Right renal pelvis (tissue), 4 donors: ENCODE measurements at places on chromosomes 2 and 18. TPM values are rescaled to one million over a fixed set of nuclear protein-coding genes. Genes with fewer than 3 reads are reported as not detected.

- no peak for DNase-seq
Observed at GRCh38 chr2:168804214-168804613, 1.8 kb downstream of the NOSTRIN start.

- no peak for DNase-seq
Observed at GRCh38 chr2:98269274-98269673, 77.0 kb upstream of the CNGA3 start.

UGT1A3 gene
- polyA plus RNA-seq, result not detected

ANKRD44 gene
- polyA plus RNA-seq, result 11.3 TPM

TBR1 gene
- not detected for polyA plus RNA-seq

DNA sequence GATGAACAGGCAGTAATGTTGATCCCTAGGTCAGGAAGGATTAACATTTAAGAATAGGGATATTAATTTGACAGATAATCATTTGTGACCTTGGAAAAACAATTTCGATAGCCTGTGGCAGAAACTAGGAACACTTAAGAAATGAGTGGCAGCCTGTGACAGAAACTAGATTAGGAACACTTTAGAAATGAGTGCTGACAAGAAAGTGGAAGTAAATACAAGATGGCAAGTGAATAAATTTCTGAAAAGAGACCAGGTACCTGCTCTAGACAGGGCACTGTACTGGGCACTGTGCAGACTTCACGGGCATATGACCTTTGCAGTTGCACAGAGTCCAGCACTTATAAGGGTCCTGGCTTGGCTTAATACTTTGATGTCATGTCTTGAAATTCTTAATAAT, 5.5 kb upstream of the HNRNPA3 start:
- DNase-seq, result no peak

GRCh38 chr2:27160191-27160590, 11.4 kb downstream of the TCF23 start:
- no peak for DNase-seq

DNA sequence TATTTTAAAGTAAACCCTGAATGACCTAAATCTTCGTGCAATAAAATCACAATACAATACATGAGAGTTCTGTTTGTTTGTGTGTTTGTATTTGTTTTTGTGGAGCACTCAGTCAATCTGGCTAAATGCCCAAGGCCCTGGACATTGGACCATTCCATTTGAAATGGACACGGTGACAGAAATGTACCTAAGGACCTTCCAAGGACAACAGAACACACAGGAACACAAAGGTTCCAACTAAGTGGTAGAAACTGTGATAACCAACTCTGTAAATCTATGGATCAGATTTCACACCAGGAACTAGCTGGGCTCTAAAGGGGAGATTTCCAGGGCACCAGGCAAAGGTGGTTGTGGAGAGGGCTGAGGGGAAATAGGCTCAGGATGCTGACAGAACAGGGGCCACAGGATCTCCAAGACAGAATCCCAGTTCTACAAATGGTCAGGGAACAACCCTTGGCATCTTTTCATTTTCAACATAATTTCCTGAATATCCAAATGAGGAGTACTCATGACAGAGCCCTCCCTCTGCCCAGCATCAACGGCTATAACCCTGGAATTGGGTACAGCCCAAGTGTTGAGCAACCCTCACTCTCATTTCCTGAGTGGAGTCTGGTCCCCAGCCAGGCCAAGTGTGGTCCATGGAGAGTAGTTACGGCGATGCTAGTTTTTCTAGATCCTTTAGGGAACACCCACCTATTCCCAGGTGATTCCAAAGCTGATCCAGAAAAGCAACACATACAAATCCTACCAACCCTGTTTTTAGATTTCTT, 78.4 kb downstream of the NCKAP5 start:
- no peak for DNase-seq

PRR30 gene
- not detected for polyA plus RNA-seq

GRCh38 chr2:171158790-171159371, 1.8 kb downstream of the TLK1 start:
- DNase-seq, result peak; percentile 22

GRCh38 chr2:238651306-238652052, 196.4 kb upstream of the TWIST2 start:
- DNase-seq, result no peak

NETO1 gene
- 1.9 TPM for polyA plus RNA-seq

DNA sequence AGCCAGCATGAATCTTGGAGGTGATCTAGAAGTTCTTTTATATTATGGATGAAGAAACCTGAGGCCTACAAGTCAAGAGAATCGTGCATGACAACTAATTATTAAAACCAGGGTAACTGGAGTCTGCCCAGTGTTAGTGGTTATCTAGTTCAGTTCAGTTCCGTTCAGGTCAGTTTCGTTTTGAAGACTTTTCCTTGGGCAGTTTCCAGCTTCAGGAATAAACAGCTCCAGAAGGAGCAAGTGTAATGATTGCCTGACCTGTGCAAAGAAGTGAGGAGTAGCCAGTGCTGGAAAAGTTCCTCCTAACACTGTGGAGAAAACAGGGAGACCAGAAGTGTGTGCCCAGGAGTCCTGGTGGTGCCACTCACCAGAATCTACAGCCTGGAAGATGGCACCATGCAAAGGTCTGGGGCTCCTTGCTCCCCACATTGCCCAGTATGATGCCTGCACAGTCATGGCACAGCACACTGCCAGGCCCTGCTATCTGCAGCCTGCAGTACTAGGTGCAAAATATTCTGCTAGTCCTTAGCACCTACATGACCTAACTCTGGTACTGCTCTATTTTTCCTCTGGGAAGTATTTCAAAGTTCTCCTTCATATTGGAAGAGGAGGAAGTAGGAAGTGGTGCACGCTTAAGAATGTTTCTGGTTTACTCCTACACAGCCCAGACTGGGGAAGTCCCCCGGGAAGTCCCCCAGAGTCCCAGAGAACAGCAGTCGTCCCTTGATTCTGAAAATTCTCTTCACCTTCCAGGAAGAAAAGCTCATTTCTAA, 65.8 kb downstream of the SUMO1 start:
- no peak for DNase-seq

GRCh38 chr2:69247583-69247982, 139.4 kb downstream of the GFPT1 start:
- DNase-seq, result no peak

SEPTIN10 gene
- polyA plus RNA-seq, result 126 TPM

MYL1 gene
- 0.63 TPM for polyA plus RNA-seq

- DNase-seq, result peak; percentile 7
Observed at GRCh38 chr2:162749994-162750393, 88.6 kb downstream of the KCNH7 start.

- no peak for DNase-seq
Observed at GRCh38 chr18:76346490-76347130, 148.4 kb downstream of the ZNF516 start.

DNA sequence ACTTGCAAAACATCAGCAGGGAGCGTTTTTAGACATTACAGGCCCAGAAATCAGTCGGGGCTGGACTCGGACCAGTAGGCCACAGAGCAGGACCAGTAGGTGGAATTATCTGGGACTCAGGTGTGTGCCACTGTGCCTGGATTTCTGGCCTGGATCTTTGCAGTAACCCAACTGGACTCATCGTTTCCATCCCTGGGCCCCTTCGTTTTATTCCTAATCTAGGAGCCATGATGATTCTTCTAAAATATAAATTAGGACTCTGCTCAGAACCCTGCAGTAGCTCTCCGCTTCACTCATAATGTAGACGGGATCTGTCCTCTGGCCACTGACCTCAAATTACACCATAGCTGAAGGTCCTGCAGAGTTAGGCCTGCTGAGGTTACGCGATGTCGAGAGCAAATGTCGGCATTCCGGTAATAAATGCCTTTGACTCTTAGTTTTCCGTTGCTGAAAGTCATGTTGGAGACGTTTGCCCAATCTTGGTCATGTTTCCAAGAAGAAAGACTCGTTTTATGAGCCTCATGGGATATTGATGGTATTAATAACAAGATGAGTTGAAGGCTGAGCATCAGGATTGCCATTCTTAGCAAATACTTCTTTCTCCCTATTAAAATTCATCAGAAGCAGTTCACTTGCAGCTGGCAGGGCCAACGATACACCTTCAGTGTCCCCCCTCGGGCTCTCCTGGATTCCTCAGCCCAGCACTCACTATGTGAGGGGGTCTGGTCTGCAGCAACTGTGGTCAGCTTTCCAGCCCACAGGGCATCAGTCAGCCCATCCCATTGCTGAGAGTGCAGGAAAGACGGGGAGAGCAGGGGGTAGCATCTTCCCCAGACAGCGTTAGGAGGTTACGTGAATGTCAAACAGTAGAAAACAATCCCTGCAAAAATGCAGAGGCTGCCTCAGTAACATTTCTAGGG, 39.9 kb upstream of the KLF11 start:
- DNase-seq, result no peak

DNA sequence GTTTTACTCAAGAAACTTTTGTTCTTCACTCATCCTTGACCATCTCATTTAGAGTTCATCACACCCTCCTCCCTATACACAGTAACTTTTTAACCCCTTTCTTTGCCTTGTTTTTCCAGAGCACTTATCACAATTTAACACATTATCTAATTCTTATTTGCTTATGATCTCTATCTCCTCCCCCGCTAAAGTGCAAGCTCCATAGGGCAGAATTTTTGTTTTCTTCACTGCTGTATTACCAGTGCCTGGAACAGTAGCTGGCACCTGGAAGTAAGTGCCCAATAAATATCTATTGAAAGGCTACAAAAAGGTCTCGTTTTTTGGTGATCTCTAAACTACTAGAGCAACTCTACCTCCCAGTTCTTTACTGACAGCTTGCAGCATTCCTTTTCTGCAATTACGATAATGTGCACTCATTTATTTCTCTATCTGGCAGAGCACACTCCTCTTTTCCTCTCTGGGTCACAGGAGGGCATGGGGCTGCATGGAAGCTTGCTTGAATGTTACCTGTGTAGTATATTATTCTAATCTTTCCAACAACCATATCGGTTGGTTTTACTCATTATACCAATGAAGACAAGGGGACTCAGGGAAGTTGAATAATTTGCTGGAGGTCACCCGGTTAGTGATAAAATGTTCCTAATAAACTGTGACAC, 57.4 kb upstream of the CHST9 start:
- DNase-seq, result no peak

- DNase-seq, result no peak
Observed at GRCh38 chr2:176111309-176111663, 4.2 kb downstream of the HOXD11 start.

DNA sequence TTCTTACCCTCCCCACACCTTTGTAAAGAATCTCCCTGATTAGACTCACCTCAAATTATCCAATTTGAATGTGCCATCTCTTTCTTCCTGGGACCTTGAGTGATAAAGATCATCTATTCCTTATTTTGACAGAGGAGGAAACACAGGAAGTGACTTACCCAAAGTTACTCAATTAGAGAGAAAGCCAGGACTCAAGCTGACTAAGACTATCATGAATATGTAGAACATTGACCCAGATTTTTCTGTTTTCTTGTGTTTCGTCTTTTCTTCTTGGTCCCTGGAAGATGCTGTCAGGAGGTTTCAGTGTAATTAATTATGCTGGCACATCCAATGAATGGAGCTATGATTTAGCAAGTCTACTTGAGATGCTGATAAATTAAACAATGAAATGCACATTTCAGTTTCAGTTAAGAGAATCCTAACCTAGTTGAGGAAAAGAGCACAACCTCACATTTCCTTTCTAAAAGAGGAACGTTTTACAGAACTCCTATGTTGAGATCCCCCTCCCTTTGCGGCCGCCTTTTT, 380.4 kb downstream of the CLIP4 start:
- no peak for DNase-seq

SERPINB3 gene
- not detected for polyA plus RNA-seq

DNA sequence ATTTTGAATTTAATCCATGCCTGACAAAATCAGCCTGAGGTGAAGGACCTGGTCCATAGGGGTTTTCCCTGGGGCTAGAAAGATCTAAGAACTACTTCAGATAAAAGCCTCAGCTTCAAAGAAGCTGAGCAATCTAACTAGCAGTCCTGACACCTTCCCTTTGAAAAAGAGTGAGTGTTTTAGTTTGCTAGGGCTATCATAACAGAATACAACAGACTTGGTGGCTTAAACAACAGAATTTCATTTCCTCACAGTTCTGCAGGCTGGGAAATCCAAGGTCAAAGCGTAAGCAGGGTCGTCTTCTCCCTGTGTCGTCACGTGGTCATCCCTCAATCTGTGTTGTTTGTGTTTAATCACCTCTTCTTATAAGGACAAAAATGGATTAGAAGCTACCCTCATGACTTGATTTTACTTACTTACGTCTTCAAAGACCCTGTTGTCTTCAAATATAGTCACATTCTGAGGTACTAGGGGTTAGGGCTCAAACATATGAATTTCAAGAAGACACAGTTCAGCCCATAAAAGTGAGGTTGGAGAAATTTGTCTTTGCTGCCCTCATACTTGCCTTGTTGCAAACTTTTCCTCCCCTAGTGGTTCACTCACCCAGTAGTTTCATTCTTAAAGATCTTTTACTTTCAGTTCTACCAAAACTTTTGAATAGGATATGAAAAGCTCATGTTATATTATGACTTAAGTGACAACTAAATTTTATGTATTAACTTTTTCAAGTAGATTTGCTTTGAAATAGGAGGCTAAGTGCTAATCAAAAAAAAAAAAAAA, 673.8 kb downstream of the ARHGAP15 start:
- DNase-seq, result no peak

GRCh38 chr2:174602745-174603144, 5.1 kb upstream of the WIPF1 start:
- DNase-seq, result no peak

DNA sequence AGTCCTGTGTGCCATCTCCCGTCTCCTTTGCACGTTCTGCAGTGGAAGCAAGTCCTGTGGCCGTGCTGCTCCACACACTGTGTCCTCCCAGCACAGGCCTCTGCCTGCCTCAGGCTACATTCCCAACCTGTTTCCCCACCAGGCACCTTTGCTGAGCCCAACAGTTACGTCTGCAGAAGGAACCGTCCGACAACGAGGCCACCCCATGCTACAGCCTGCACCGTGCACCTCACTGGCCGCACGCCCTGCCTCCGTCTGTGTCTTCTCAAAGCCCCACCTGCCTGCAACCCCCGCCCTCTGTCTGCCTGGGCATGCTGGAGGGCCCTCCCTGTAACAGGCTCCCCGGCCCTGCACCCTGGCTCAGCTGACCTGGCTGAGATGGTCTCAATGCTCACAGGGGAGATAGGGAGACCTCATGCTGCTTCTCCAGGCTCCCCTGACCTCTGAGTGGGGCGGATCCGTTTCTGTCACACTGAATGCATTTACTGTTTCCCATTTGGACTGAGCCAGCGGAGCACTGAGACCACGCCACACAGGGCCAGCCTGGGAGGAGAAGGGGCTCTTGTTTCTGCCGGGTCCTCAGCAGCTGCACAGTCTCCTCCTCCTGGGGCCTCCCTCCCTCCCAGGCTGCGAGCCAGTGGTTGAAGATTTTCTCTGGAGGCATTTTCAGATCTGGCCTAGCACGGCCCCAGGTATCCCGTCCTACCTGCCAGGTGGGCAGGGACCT, 109.1 kb upstream of the OTOS start:
- DNase-seq, result no peak

REG3G gene
- not detected for polyA plus RNA-seq

GRCh38 chr18:48673853-48674721, 135.3 kb downstream of the CTIF start:
- no peak for DNase-seq

DNA sequence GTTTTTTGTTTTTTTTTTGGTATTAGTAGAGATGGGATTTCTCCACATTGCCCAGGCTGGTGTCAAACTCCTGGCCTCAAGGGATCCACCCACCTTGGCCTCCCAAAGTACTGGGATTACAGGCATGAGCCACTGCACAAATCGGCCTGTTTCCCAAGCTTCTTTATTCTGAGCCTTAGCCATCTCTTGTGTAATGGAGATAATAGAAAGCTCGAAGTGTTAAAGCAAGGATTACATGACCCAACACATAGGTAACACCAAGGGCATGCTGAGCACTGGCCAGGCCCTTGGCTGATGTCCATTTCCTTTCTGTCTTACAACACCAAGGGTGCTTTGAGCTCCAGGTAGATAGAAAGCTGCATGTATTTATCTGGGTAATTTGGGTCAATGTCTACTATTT, 187.8 kb upstream of the MEX3C start:
- DNase-seq, result no peak
